ENCODE measurements at places on chromosomes 16 and 17.

GRCh38 chr17:65290616-65291015 is 153.4 kb downstream of the RGS9 start:
- DNase-seq = no peak

DNA sequence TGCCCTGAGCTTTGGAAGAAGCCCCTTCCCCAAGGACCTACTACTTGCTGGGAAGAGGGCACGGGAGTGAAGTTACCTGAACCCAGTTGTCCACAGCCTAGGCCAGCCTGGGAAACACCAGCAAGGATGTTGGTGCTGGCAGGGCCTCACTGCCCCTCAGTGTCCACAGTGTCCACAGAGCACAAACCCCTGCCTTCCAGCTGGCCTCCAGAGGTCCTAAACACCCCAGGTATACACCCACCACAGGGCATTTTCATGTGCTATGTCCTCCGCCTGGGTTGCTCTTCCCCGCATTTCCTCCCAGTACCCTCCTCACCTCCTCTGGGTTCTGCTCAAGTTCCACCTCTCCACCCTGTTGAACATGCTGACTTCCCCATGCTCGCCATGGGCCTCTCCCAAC is 4.2 kb upstream of the PEMT start:
- no peak for DNase-seq

DNA sequence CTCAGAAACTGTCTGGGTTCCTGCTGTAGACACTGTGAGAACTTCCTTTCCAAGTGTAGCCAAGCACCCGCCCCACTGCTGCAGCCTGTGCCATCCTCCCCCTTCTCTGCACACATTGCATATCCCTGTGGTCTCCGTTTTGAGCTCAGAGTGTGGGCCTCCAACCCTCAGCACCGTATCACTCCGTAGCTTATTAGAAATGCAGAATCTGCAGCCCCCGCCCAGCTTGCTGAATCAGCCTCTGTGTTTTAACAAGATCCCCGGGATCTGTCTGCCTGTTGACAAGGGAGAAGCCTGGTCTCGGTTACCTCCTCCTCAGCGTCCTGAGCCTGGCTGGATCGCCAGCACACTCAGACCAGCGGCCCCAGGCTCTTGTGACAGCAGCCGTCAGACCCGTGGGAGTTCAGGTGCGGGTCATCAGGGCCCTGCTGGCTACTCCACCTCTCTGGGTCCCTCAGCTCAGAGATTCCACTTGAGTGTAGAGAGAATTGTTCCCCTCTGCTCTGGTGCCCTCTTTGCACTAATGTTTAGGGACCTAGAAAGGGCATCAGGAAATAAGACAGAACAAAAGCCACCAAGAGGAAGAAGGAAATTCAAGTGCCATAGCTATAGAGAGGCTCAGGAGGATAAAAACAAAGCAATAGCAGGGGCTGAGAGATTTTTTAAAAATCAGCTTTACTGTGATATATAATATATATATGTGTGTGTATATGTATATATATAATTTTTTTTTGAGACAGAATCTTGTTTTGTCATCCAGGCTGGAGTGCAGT is 92.3 kb downstream of the PITPNC1 start:
- DNase-seq = peak; percentile 33

GRCh38 chr17:66981983-66982508 is 17.5 kb downstream of the CACNG4 start:
- DNase-seq = no peak

GRCh38 chr17:42274812-42275526 is 1.2 kb downstream of the STAT5B start:
- no peak for DNase-seq

GRCh38 chr16:83814659-83814985 is 6.8 kb downstream of the HSBP1 start:
- DNase-seq = no peak

DNA sequence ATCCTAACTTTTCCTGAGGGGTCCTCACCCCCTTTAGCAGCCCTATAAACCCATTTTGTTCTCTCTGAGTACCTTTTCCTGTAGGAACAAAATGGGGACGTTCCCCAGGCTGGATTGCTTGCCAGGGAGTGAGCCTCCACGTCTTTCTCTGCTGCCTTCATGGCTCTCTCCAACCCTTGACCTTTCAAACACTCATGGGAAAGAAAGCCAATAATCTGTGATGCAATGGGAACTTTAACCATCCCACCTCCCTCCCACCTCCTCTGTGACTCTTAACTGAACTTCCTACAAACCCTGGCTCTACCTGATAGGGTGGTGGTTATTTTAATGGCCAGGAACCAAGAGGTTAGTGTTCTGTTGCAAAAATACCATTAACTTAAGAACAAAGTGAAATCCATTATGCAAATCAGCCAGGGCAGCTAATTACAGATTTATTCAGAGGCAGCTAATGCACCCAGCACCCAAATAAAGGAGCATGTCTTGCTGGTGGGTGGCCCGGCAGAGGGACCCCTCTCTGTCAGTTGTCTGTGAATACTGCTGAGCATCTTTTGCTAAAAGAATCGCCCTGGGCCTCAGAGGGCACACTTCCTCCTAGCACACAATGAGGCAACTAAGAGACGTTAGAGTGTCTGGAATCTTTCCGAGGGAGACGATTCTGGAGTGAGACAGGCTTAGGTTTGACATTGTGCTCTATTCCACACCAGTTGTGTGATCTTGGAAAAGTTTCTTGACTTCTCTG is 3.0 kb downstream of the PIPOX start:
- no peak for DNase-seq

GRCh38 chr17:21214777-21215541 is 998 bp upstream of the TMEM11 start:
- no peak for DNase-seq

GRCh38 chr16:53456625-53457024 is 22.4 kb downstream of the RBL2 start:
- DNase-seq = peak; percentile 6

DNA sequence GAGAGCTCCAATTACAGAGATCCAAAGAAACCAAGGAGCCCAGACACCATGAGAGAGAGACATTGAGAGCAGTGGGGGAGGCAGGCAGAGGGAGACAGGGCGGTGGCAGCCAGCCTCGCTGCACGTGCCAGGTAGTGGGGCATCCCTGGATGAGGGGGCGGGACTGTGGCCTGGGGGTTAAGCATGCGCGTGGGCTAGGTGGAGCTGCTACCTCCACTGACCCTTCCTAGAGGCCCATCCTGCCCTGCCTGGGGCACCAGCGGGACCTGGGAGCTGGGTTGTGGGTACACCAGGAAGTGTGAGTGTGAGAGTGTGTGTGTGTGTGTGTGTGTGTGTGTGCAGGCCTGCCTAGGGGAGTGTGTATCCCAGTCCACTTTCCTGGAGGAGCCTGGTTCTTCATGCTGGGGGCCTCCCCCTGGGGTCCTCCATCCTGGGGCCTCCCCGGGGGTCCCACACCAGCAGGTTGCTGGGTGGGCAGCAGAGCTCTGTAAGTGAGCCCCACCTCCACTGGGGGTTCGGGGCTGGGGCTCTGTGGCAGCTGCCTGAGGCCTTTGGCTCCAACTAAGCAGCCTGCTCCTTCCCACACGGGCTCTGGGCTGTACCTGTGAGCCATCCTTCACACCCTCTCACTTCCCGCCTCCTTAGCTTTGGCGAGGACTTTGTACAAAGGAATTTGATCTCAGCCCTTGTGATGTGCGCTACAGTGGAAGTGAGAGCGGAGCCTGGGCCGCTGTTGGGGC is 127.4 kb downstream of the IRF8 start:
- DNase-seq = no peak

DNA sequence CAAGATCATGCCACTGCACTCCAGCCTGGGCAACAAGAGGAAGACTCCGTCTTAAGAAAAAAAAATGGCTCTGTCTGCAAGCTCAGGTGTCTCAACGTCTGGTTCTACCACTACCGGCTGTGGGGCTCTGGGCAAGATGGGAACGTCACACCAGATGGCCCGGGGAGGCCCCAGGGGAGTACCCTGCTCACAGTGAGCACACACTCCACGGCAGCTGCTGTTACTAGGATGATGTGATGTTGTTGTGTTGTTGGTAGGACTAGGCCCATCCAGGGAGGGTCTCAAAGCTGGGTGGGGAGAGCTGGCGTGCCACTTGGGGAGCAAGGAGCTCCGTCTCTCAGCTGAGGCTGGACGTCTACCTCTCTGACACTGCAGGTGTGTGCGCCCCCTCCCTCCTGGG is 9.4 kb upstream of the NPTX1 start:
- no peak for DNase-seq

DNA sequence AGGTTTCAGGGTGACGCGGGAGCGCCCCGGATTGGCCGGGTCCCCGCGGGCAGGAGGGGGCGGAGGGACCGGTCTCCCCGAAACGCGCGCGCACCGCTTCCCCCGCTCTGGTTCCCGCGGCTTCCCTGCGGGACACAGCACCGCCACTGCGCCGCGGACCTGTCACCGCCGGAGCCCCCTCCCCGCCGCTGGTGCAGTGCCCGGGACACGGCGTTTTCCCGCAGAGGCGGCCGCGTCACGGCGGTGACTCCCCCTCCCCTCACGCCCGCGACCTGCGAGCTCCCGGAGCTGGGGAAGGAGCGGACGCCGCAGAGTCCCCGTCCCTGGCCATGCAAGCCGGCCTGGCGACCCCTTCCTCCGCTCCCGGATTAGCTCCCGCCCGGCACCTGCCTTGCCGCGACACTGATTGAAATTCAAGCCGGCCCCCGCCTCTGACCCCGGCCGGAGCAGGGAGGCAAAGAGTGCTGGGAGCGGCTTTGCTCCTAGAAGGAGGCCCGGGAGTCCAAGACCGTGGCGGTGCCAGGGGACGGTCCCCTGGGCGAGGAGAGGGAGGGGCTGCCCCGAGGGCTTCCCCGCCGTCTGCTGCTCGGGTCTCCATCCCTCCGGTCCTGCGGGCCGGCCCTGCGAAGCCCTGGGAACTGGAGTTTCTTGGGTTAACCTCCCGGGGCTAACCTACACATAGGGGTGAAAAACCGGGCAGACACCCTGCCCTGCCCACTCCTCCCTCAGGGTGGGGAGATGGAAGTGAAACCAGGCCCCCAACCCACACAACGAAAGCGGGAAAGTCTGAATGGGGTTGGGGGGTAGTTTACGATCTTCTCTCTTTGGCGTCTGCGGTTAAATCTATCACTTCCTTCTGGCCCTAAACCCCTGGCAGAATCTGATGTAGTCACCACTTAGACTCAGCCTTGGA is 1.0 kb downstream of the RHBDL3 start:
- no peak for DNase-seq

DNA sequence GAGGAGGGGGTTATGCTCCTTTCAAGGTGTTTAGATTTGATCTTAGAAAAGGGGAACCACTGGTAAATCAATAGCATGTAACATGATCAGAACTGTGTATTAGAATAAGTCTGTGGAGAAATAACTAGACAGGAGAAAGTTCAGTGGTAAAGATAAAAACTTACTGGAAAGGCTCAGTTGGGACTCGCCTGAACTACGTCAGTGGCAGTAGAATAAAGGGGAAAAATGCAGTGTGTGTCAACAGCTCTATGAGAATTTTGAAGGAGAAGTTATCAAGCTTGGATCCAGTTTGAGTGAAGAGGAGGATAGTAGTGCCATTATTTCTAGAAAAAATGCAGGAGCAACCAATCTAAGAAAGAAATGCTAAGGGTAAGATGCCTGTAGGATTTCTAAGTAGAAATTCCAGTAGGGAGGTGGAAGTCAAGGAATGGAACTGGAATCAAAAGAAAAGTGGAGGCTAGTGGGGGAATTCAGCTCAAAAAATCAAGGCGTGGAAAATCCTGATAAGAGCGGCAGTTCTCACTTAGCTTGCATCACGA is 48.2 kb downstream of the USP31 start:
- DNase-seq = no peak

- DNase-seq = no peak
Measured at GRCh38 chr17:17837966-17838962, 1.5 kb upstream of the SREBF1 start.

DNA sequence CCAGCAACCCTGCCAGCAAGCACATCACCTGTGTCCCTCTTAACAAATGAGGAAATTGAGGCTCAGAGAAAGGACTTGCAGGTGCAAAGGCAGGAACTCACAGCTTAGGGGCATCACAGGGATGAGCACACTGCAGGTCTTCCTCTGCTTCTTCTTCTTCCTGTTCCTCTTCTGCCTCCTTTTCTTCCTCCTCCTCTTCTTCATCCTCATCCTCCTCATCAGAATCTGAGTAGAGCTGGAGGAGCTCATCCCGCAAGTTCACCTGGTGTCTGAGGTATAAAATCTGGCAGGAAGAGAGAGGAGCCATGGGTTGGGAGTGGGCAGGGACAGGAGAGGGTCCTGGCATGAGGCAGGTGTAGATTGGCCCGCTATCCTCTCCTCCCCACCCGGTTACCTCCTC is 2.6 kb downstream of the HAP1 start:
- no peak for DNase-seq

GRCh38 chr16:88638323-88639230 is at the start of gene IL17C:
Gene IL17C (plus strand): TSS chr16:88638572. CDS start chr16:88638642, 70 bp downstream.
- DNase-seq = no peak

DNA sequence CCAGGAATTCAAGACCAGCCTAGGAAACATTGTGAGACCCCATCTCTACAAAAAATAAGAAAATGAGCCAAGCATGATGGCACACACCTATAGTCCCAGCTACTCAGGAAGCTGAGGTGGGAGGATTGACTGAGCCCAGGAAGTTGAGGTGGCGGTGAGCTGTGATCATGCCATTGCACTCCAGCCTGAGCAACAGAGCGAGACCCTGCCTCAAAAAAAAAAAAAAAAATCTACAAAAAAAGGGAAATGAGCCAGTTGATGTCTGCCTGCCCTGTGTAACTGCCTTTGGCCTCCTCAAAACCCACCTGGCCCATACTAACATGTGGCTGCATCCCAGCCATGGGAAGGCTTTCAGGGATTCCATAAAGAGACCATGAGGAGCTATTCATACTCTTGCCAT is 4.5 kb downstream of the RANBP10 start:
- peak; percentile 15 for DNase-seq

DNA sequence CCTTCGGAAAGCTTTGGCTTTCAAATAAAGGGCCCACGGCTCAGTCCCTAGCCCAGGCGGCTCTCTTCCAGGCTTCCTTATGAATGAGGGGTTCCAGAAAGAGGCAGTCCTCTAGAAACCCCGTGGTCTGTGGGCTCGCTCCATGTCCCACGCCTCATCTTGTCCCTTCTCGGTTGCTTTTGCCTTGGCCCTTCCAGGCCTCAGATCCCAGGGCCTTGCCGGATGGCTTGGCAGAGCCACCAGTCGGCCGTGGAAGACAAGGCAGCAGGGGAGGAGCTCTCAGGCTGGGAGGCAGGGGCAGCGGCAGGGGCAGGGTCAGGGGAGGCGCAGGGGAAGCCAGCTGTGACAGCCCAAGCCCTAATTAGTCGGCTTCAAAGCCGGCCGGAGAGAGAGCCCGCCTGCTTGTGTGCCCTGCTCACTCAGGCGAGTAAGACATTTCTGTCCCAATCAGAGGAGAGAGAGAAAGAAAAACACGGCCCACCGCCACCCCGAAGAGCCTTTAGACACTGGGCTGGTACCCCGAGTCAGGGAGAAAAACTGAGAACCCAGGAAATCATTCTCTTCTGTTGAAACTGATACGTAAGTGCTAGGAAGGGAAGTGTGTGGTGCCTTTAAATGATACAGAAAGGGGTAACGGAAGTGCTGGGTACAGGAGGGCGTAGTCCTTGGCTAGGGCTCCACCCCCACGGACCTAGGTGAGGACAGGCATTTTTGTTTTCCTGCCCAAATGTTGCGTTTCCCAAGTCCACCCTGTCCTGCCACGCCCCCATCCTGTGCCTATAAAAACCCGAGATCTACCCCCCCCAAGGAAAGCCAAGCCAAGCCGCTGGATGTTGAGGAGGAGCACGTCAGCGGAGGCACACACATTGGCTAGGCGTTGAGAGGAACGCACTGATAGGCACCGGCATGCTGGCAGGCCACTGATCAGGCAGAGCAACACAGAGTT is 27.8 kb upstream of the MEIOC start:
- DNase-seq = no peak
